Activated CD4-positive, alpha-beta T cell treated with anti-CD3 and anti-CD28 coated beads for 48 hours (primary cell): ENCODE measurements at places on chromosomes 13 and 19.

GRCh38 chr13:79382545-79383275, 23.3 kb downstream of the RBM26 start:
- no peak for DNase-seq

DNA sequence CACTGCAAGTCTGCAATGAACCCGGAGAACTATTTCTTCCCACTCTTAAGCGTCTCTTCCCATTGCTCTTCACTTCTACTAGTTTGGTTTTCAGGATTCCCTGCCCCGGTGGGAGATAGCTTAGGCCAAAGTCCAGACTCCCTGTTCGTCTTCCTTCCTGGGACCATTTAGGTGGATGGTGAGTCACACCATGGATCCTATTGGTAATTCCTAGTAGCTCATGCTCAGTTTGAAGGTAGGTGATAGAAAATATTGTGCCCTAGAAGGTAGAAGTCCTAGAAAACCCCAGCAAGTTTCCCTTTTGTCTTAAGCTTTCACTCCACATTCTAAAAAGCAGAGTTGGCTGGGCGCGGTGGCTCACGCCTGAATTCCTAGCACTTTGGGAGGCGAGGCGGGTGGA, 13.8 kb downstream of the CHAF1A start:
- no peak for DNase-seq

GRCh38 chr19:45156751-45157150, 4.0 kb downstream of the NKPD1 start:
- DNase-seq, result no peak

DNA sequence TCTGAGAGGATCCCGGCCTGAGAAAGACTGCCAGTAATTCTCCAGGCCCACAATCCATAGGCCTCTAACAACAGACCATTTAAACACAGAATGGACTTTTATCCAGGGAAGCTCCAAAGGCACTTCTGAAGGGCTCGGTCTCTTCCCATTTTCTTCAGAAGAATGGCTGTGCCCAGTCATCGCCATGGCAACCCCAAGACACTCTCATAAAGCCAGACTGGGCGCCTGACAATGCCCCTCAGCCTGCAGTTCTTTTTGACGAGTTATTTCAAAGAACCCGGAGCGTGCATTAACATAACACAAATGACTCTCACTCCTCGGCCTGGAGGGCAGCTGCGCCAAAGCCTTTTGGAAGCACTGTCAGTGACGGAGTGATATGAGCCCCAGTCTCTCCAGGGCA, 61.0 kb downstream of the RASA3 start:
- no peak for DNase-seq

- DNase-seq, result no peak
These were observed 14.4 kb upstream of the NPAS1 start for GRCh38 chr19:47005164-47005641.

DNA sequence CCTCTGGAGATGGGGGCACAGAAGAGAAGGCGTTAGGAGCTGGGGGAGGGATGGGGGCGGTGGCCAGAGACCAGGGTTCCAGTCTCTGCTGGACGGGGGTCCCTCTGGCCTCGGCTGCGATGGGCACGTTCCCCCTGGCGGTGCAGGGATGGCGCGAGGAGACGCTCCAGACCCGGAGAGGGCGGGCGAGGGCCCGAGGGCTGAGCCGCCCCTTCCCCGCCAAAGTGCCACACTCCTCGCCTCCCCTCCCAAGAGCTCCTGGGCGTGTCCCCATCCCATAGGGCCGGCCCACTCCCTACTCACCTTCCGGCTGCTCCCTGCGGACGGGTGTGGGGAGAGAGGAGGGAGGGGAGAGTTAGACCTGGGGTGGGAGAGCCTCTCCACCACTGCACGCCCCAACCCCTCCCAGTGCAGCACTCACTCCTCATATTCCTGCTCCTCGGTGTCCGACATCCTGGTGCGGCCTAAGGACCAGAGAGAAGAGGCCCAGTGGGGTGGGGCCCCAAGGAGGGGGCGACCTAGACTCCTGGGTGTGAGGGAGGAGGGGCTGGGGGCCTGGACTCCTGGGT, 2.2 kb downstream of the TNNT1 start:
- no peak for DNase-seq

DNA sequence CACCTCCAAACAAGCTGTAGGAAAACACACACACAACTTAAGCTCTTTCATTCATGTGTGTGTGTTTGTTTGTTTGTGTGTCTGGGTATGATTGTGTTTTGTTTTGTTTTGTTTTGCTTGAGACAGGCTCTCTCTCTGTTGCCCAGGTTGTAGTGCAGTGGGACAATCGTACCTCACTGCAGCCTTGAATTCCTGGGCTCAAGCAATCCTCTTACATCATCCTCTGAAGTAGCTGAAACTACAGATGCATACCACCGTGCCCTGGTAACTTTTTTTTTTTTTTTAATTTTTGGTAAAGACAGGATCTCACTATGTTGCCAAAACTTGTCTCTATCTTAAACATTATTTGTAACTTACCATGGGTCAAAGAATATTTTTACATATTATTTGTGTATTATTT, 431.7 kb downstream of the SLITRK1 start:
- no peak for DNase-seq

- no peak for DNase-seq
These were observed 8.9 kb upstream of the OR1I1 start for GRCh38 chr19:15072930-15073647.

DNA sequence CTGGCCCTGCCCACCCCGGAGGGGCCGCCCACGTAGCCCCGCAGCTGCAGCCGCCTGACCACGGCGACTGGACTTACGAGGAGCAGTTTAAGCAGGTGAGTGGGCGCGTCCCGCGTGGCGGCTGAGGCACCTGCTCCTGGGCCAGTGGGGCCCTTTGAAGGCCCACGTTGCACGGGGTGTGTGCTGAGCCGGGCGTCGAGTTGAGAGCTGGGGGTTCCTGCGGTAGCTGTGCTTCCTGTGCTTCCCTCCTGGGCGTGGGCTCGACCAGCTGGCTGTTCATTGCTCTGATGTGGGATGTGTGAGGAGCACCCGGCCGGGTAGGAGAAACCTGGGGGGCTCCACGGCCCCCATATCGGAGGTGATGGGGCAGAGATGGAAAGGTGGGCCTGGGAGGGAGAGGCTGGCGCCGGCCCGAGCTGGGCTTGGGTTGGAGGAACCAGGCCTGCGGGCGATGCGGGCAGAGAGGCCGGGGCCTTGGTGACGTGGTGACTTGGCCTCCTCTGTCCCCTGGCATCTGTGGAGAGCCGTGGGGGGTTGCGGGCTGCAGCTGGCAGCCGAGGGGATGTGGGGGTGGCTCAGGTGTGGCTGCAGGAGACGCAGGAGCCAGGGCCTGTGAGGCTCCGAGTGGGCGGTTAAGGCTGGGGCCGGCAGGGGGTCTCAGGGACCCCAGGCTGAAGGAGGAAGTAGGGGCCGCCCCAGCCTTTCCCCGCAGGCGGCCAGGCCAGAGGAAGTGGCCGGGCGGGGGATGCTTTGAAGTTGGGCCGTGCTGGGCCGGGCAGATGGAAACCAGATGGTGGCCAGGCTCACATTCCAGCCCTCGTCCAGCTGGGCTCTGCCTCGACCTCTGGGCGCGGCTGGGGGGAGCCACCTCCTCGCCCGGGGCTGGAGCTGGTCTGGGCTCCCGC, 7.1 kb downstream of the ARID3A start:
- DNase-seq, result peak; percentile 32

DNA sequence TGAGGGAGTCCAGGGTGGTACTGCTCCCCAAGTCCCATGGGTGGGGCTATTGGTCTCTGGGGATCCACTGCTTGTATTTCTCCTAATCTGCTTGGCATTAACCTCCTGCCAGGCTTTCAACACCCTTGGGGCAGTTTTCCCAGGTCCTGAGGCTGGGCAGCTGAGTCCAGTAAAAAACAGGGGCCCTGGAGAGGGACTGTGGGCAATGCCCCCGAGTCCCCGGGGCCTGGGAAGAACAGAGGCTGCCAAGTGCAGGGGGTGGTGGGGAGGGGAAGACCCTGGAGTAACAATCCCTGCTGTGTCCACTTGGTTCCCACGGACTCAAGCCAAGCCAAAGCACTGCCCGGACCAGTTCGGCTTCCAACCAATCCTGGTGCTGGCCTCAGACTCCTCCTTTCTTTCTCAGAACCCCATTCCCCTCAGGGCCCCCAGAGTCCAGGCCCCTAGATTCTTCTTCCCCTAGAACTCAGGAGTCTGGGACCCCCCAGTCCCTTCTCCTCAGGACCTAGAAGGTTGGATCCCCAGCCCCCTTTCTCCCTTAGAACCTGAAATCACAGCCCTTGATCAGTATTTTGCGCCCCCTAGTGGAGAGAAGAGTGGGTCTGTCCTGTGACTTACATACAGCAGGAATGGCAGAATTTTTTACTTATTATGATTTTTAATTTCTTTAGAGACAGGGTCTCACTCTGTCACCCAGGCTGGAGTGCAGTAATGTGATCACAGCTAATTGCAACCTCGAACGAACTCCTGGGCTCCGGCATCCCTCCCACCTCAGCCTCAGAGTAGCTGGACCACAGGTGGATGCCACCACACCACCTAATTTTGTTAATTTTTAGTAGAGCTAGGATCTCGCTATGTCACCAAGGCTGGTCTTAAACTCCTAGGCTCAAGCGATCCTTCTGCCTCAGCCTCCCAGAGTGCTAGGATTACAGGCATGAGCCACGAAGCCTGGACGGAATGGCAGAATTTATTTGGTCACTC, 3.7 kb upstream of the CLPTM1 start:
- DNase-seq, result peak; percentile 68

- no peak for DNase-seq
These were observed 11.1 kb downstream of the IRGC start for GRCh38 chr19:43726736-43727592.

- DNase-seq, result no peak
These were observed 490.8 kb downstream of the FOXO1 start for GRCh38 chr13:40175639-40176038.
